Pancreas (tissue), 10 donors: ENCODE measurements at places on chromosomes 2 and 18. TPM values are rescaled to one million over a fixed set of nuclear protein-coding genes. Genes with fewer than 3 reads are reported as not detected.

The SLC8A1 gene
- 2.0 TPM for total RNA-seq

- no peak for DNase-seq
Measured at GRCh38 chr18:36311026-36311570, 13.6 kb downstream of the FHOD3 start.

The KCNK3 gene
- 46.4 TPM for total RNA-seq

The ZNF521 gene
- total RNA-seq: 6.0 TPM

The CIB4 gene
- total RNA-seq: not detected
